ENCODE measurements at places on chromosomes 12 and 14. TPM values are rescaled to one million over a fixed set of nuclear protein-coding genes. Genes with fewer than 3 reads are reported as not detected.
A peak's percentile ranks its signal among the peaks of the same experiment; 100 is the strongest.

DNA sequence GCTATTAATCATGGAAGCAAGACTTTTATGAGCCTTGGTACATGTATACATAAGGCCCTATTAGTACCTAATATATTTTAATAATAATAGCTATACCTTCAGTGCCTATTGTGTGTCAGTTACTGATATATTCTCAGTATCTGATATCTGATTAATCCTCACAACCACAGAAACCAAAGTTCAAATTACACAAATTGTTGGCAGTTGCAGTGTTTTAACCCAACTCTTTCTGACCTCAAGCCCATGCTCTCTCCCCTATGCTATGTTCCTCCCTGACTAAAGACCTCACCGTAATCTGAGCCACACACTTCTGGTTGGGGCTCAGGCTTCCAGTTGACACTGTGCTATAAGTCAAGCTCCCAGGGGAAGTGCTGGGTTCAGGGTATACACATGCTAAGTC, 214.4 kb downstream of the SPTSSA start:
- DNase-seq: no peak

DNA sequence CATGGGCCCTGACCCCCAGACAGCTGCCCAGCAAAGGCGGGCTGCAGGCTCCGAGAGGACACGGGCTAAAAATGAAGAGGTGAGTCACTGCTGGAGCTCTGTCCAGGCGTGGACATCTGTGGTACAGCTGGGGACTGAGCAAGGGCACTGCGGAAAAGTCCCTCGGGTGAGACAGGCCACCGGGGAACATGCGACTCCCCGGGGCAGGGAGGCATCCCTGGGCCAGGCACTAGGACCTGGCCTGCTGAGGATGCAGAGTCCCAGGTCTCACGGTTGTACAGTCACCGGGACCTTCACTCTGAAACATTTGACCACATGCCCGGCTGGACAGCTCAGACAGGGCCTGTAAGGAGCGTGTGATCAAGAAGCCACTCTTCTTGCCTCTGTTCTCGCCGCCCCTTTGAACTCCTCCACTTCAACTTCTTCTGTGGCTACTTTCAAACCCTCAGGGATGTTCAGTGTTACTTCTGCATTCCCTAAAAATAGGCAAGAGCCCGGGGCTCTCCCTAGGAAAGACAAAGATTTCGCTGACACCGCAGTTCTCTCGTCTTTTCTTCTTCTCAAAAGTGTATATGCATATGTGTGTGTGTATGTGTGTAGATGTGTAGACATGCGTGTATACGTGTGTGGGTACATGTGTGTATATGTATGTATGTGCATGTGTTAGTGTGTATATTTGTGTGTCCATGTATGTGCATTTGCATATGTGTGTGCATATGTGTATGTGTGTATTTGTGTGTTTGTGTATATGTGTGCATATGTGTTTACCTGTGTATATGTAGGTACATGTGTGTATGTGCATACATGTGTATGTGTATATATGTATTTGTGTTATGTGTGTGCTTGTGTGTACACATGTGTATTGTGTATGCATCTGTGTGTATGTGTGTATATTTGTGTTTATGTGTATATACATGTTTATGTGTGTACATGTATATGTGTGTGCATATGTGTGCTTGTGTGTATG, 5.0 kb upstream of the RFLNA start:
- no peak for DNase-seq

- no peak for DNase-seq
These were observed 597 bp downstream of the RNF31 start for GRCh38 chr14:24147761-24148428.

DNA sequence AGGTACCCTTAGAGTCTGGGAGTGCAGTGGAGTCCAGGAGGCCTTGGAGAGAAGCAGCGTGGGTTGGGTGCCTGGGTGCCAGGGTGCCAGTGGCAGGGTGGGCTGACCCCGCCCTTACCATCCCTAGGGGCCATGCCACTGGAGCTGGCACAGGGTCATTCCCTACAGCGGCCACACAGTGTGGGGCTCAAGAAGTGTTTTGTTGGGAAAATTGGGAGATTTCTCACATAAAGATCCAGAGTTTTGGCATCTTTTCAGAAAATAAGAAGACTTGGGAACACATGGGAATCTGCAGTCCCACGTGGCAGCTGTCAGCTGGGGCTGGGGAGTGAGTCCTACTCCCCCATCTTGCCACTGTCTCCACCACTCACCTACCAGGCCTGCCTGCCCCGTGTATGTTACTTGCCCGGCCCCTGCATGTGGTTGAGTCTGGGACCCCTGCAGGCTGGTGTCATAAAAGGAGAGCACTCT, 4.2 kb downstream of the VASH1 start:
- no peak for DNase-seq

DNA sequence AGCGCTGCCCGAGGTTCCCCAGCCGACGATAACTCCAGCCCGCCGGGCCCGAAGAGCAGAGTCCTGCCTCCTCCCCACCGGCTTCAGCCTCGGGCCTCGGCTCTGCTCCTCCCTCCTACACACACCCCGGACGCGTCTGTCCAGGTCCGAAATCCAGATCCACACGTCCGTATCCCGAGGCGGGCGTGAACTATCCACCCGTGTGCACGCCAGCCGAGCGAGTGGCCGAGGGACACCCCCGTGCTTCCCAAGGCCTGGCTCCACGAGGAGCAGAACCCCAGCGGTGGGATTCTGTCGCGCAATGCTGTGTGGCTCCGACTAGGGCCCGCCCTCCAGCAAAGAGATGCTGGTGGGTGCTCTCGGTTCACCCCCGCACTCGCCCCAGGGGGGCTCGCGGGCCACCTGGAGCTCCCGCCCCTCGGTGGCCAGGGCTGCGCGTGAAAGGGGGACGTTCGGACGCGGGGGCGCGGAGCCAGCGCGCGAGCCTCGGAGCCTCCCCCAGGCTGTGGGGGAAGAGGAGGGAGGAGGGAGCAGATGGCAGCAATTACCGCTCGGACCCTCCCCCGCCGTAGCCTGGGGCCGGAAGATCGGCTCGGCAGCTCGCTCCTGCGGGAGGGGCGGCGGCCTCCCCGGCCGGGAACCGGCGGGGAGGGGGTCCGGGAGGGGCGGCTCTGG, 18.9 kb upstream of the ANKRD33 start:
- peak; percentile 64 for DNase-seq

DNA sequence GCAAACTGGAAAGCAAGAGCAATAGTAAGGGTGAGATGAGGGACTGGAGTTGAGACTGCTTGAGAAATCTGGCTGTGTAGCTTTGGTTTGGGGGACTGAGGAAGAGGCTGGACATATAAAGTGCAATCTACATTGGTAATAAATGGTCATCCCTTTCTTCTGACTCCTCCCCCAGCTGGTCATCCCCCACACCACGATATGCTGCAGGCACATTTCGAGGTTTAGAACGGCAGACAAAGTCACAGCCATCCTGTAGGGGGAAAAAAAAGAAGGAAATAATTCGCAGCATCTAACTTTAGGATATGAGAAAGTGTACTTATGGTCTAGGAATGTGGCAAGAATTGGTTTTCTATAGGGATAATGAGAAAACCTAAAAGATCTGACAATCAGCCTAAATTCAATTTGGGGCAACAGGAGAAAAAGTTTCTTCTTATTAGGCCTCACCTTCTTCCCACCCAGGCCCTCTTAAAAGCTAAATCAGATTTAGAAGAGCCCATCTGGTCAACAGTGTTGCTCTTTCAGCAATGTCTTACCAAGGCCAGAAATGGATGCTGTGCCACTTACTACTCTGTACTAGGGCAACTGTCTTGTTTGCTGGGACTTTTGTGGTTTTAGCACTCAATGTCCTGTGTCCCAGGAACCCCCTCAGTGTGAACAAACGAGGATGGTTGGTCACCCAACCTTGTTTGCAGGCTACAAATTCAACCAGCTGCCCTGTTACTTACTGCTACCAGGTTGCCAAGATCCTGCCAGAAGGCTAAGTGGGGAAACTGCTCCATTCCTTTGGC, 7.6 kb downstream of the M6PR start:
- DNase-seq: no peak

GRCh38 chr12:68439368-68440045, 107.3 kb upstream of the MDM1 start:
- DNase-seq: no peak

- DNase-seq: peak; percentile 27
These were observed 361.1 kb upstream of the CLEC14A start for GRCh38 chr14:38616959-38617358.

TEX52 gene
- polyA plus RNA-seq: not detected

CRY1 gene
- 19.3 TPM for polyA plus RNA-seq

PLEKHD1 gene
- 0.27 TPM for polyA plus RNA-seq

OTX2 gene
- polyA plus RNA-seq: not detected

NPFF gene
- polyA plus RNA-seq: not detected

C14orf132 gene
- 69.2 TPM for polyA plus RNA-seq

All from brain (organoid and tissue), 16 donors.